ENCODE measurements at places on chromosomes 6 and 20.

DNA sequence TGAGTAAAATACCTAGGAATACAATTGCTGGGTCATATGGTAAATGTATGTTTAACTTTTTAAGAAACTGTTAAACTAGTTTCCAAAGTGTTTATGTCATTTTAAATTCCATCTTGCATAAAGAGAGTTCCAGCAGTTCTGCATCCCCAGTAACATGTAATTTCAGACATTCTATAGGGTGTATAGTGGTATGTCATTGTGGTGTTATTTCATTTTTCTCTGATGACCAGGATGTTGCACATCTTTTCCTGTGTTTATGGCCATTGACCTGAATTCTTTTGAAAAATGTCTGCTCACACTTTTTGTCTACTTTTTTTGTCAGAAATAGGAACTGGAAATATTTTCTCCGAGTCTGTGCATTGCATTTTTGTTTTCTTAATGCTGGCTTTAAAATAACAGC, 128.9 kb downstream of the TMEM200A start:
- DNase-seq, result no peak

DNA sequence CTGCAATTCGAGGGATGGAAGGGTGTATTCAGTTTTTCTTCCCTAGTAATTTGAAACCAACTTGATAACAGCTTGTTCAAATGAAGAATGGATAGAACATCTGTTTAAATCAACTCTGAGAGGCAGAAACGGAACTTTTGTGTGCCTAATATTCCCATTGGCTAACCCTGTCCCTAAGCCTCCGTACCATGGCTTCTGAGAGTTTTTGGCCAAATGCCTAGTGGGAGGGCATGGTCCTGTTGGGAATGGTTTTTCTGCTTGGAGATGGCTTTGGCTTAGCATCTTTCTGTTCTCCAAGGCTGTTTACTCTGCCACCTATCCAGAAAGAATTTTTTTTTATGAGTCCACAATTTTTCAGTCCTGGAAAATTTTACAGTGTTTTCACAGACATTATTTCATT, 126.7 kb upstream of the MLIP start:
- no peak for DNase-seq

DNA sequence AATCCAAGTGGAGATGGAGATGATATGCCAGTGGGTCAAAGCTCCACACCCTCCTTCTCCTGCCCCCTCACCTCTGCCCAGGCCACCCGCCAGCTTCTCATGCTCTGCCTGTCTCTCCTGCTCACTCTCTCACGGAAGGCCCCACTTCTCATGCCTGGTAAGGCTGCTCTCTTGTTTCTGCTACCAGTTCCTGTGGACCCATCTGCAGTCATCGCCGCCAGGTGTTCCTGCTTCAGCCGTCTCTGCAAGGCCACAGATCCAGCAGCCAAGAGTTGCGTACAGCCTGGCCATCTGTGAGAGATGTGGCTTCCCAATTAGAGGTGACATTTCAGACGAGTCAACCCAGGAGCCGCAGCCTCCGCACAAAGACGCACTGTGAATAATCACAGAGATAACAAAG, 40.8 kb upstream of the NXT1 start:
- no peak for DNase-seq

GRCh38 chr6:159608961-159609651, 83.9 kb downstream of the SOD2 start:
- no peak for DNase-seq

DNA sequence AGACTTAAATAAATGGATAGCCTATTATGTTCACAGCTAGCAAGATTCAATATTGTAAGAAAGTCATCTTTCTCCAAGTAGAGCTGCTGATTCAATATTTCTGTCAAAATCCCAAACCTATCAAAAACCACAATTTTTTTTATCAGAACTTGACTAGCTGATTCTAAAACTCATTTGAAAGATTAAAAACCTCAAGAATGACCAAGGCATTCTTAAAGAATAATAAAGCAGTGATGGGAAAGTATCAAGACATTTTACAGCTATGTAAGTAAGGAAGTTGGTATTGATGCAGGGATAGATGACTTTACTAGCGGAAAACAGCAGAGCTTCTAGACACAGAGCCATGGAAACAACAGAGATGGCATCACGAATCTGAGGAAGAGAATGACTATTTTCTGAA, 64.7 kb downstream of the SAMD3 start:
- DNase-seq, result no peak

DNA sequence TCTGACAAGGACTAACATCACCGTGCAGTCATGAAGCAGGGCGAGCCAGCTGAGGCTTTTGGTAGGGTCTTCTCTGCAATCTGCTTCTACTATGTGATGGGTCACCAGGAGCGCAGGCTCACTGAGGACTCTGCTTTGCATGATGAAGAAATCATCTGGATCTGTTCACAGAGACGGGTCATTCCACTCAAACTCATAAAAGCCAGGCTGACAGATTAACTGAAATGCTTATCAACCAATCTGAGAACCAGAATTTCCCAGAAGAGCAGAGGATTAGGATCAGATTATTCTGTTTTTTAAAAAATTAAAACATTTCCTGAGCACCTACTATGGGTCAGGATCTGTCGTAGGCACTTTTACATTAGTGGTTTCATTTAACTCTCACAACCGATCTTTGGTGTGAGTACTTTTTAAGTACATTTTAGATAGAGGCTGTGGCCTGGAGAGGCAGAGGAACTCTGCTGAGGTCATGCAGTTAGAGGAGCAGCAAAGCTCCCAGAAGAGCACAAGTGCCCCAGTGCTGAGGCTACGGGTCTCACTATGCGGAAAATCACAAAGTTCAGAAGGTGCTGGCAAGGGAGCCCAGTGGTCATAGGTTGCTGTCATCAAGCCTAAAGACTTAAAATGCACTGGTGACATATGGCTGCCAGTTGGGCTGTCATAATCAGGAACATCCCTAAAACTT, 109.1 kb downstream of the BACH2 start:
- no peak for DNase-seq

DNA sequence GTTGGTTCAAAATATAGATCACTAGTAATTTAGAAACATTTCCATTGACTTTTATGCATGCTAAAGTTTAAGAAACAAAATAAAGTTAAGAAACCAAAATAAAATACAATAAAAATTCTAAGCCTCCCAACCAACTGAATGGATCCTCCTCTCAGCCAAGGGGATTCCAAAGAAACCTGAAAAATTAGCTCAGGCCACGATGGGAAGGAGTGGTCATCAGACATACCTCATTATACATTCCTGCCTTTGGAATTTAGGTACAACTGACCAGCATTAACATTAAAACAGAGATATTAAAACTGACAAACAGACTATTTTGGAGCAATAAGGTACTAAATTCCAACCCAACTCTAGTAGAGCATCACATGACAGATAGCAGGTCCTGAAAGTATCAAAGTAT, 275.2 kb downstream of the PKHD1 start:
- no peak for DNase-seq

GRCh38 chr6:69665437-69665836, 131.4 kb downstream of the LMBRD1 start:
- no peak for DNase-seq

DNA sequence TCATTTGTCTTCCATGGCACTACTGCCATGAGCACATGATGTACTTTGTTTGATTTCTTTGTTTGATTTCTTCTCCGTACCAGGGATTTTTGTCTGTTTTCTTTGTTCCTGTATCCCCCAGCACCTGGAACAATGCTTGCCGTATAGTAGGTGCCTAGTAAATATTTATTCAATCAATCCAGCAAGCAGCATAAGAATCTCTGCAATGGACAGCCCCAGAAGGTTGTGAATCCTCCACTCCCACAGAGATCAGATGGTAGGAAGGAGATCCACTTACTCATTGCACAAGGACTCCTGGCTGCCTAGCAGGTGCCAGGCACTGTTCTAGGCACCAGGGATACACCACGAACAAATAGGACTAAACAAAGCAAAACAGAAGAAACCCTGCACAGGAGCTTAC, 6.7 kb upstream of the SYNJ2 start:
- no peak for DNase-seq

GRCh38 chr6:380234-381218, 11.0 kb upstream of the IRF4 start:
- DNase-seq, result no peak

DNA sequence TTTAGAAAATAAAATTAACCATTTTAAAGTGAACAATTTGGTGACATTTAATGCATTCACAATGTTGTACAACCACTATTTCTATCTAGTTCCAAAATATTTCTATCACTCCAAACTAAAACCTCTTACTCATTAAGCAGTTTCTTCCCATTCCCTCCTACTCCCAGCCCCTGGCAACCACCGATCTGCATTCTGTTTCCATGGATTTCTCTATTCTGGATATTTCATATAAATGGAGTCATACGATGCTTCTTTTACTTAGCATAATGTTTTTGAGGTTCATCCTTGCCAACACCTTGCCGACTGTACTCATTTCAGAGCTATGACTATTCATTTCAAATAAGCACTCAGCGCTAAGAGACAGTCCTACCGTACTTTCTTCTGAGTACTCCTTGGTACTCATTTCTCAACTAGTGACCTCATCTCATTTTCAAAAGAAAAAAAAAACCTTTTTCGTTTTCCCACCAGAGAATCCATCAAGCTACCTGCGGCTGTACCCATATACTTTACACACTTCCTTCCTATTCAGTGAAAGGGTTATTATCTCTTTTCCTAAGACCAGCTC, 259.2 kb downstream of the UTRN start:
- DNase-seq, result no peak

DNA sequence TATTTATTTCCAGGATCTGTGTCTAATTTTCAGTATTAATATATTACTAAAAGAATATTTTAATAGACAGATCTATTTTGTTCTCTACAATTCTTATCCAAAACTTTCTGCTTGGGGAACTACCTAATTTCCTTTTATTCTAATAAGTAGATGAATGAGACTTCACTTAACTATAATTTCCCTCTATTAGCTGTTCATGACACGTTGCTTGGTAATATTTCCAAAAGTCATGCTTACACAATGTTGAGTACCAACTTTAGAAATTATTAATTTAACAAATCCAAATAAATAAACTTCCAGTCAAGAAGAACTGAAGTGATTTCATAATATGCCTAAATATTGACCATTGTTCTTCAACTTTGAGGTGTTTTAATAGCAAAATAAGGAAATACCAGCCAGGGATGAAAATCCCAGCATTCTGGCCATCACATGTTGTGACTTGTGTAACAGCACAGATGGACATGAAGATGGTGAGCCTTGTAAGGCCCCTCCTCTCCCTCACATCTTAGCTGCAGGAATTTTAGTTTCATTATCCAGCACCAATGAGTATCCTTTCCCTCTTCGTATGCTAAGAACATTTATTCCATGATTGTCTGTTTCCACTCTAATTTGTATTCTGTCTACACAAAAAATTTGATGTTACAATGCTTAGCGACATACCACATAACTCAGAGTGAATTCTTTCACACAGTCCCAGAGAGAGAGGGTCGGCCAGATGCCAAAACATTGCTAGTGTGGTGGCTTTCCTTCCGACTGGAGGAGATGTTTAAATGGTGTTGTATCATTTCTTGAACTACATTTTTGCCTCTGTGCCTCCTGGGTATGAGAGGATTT, 137.5 kb downstream of the FOXA2 start:
- no peak for DNase-seq

DNA sequence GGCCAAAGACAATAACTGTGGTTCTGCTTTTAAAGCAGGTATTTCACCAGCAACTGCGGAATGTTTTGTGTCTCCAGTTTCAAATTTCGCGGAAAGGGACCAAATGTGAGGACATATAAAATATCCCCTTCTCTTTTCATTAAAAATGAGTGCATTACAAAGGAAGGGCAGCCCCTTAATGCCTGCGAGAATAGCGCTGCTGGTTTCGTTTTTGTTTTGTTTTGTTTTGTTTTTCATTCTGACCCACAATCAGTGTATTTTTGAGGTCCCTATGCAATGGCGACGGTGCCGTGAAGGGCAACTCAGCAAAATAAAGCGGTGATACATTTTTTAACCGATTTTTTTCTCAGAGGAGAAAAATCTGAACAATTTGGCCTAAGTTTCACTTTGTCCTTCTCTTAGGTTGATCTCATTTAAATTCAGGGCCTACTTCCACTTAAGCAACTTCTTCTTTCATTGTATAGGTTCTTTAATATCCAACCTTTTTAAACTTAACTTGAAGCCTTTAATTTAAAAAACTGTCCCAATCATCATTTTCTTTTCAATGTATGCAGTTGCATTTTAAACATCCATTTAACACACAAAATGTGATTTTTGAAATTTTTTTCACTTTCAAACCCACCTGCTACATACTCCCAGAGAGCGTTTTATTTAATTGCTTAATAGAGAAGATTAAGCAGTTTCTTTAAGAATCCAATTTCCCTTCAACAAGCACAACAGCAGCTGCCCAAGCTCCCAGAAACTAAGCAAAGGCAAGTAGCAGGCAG, 2.9 kb upstream of the HIVEP2 start:
- peak; percentile 22 for DNase-seq

GRCh38 chr6:7042654-7043545, 64.9 kb upstream of the RREB1 start:
- DNase-seq, result no peak

DNA sequence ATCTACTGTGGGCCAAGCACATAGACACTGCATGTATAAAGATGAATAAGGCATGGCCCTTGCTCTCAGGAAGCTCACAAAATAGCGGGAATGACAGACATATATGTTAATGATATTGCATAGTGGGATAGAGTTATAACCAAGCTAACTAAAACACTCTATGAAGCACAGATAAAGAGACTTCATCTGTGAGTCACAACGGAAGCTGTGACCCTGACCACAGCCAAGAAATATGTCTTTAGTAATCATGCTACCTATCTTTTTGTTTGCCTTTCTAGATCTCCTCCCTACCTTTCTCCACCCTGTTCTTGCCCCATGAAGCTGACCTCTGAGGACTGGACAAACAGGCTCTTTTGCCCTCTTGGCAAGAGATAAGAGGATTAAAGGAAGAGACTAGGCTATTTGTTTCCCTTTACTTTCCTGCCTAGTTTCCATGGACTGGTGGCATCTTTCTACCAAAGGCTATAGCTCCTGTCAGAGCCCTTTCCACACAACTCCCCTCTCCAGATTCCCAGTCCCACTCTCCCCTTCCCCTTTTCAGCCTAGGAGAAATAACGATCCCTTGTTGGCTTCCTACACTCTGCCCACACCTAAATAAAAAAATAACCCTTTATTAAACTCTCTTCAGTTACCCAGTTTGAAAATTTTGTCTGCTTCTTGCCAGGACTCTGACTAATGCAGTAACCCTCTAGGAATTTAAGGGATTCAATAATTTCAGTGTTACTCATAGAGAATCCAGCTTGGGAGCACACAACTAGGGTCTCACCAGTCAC, 504.9 kb upstream of the MARCKS start:
- DNase-seq, result no peak

GRCh38 chr6:64301307-64302236, 666.0 kb downstream of the PHF3 start:
- no peak for DNase-seq

- no peak for DNase-seq
These were observed 374.2 kb downstream of the SMOC2 start for GRCh38 chr6:168815229-168815628.

DNA sequence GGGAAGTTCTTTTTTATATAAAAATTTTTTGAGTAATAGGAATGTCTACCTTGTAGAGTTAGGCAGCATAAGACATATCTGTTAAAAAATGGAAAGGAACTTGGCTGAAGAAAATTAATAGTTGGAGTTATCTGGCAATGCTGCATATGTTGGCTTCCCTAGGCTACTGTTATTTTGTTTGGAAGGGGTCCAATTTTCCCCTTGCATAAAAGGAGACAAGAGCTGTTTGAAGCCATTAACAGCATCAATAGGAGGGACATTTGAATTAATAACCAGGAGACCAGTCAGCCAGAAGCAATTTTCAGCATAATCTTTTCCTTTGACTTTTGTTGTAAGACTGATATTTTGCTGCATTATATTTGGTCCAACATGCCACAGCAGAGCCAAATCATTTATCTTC, 80.9 kb upstream of the TAB2 start:
- no peak for DNase-seq
